ENCODE measurements at places on chromosomes 6 and 20.

GRCh38 chr6:85192596-85192995 is 257.3 kb upstream of the NT5E start:
- DNase-seq, result no peak

- DNase-seq, result no peak
Measured at GRCh38 chr6:11042025-11042749, 1.9 kb downstream of the ELOVL2 start.

DNA sequence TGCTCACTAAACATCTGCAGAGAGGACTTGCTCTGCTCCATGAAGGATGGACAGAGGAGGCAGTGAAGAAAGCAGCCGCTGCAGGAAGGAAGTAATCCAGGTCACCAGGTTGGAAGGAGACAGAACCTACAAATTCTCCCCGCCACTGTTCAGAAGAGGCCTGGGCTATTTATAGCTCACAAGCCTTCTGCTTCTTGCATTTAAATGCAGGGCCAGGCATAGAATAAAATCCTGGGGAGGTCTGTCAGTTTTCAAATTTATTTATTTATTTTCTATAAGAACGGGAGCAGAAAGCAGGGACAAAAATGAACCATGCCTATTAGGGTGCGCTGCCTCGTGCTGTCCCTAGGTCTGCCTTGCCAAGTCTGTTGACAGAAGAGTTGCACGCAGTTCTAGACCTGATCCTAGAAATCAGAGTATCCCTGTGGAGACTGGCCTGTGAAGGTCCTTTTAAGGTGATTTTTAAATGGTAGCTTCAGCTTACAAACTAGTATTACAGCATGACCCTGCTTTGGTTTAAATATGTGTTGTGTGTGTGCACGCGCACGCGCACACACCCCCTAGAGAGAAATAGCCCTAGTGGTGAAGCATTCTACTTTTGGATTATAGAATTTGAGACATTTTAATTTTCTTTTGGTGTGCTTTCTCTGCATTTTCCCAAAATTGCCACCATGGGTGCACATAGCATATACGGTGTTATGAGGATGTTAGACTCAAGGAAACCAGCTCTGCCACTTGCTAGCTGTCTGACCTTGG is 19.5 kb downstream of the RIMS4 start:
- DNase-seq, result no peak

GRCh38 chr20:62374331-62375152 is 7.4 kb upstream of the LAMA5 start:
- no peak for DNase-seq

DNA sequence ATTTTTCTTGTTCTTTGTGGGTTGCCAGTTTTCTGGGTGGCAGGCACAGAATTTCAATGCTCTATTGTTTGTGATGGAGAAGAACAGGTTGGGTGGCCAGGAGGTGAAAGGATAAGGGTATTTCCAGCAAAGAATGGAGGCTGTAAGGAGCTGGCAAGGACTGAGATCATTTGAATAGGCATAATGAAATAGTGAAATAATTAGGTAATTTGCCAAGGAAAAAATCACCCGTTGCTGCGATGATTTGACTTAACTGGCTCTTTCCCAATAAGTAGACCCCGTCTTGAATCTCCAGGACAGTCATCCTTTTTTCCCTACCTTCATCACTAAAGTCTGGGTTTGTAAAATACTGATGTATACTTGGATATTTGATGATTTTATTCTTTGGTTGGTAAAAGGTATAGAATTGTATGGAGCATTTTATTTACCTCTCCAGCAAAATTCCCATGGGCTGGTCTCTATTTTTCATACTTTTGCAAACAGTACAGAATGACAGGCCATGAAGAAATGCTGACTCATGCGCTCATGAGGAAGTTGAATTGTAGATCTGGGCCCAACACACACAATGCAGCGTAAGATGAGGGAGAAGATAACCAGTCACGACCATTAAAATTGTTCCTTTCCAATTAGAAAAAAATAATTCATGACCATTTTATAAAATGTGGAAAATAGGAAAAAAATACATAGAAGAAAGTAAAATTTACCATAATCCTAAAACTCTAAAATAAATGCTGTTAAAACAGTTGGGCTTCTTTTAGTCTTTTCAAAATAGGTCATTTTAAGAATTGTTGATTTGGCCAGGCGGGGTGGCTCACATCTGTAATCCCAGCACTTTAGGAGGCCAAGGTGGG is 2.4 kb upstream of the GCNT2 start:
- no peak for DNase-seq

DNA sequence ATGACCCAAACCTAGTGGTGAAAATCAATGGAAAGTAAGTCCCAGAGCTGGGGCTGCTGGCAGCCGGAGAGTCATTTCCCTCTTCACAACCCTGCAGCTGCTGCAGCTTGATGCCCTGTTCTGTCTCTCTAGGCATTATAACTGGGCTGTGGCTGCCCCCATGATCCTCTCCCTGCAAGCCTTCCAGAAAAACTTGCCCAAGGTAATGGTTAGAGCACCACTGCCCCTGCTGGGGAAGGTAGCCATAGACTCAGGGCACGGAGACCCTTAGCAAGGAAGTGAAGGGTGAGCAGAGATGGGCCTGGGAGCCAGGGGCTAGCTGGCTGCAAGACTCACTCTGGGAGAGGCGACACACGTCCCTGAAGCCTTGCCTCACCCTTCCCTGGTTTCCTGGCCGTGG is 12.0 kb downstream of the LPIN3 start:
- DNase-seq, result no peak

DNA sequence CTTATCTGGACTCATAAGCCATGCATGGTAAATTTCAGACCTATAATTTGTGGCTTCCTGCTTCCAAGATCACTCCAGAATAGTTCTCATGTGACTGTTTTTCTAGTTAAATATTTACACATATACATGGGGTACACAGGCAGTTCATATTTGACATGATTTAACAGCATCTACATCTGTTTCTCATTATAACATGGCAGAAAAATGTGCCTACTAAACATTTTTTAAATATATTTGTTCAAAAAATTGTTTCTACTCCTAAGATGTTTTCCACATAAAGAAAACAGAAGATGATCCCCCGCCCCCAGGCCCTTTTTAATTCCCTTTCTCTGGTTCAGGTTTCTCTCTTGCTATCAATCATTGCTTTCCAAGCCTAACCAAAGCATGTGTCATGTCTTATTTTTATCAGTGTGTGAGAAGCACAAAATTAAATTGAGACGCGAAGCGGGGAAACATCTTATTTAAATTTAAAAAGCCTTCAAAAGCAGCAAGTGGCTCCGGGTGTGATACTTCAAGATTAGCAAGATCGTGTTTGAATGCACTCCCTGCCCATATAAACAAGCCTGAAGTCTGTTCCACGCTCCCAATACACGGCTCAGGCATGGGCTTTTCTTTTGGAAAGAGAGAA is 37.3 kb downstream of the IPCEF1 start:
- DNase-seq, result no peak

DNA sequence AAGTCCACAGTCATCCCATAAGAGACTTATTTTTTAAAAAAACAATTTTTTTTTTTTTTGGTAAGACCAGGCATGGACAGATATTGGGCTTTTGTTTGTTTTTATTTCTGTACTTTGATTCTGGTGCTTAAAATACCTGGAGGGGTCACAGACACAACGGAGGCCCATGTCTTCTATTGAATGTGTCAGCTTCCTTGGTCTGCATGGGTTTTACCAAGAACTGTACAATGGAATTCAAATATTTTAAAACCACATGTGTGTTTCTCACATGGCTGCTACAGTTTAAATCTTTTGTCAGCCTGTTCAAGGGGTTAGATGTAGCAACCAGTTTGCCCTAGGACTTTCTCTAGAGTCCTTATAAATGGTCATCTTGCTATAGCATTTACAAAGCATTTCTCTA is 139.8 kb downstream of the SOX4 start:
- DNase-seq, result no peak
